Aorta (tissue), 5 donors: ENCODE measurements at places on chromosomes 16 and 17. TPM values are rescaled to one million over a fixed set of nuclear protein-coding genes. Genes with fewer than 3 reads are reported as not detected.

GRCh38 chr16:88640498-88641247 is 2.3 kb downstream of the IL17C start:
- no peak for DNase-seq

The TAF15 gene
- 136 TPM for total RNA-seq

The PRAC1 gene
- not detected for total RNA-seq

The PIK3R6 gene
- total RNA-seq = 1.3 TPM

DNA sequence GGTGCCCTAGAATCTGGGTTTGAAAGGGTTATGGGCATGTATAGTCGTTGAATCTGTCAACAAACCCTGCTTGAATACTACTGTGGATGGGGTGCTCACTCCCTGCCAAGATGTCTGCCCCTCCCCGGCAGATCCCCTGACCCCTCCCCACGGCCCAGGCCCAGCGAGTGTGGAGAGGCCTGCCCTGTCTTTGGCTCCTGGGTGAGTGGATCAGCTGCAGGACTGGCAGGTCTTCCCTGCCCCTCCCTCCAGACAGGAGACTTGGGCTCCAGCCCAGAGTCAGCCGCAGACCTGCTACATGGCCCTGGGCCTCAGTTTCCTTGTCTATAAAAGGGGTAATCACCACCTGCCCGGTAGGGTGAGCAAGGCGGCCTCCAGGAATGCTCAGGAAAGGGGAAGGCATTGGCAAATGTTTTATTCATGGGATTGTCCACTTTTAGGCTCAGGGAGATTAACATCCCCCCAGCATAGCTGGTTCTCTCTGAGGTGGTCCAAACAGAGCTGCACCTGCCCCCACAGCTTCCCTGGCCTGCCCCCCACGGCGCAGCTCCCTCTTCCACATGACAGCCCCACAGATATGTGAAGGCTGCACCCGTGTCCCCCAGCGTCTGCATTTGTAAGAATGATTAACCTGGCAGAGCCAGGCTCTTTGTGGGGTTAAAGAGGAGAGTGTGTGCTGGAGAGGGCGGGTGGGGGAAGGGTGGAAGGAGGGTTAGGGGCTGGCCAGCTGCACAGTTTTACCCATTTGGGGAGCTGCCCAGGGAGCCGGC is 18.5 kb upstream of the SPNS2 start:
- no peak for DNase-seq
